ENCODE measurements at places on chromosomes 3 and 15.

DNA sequence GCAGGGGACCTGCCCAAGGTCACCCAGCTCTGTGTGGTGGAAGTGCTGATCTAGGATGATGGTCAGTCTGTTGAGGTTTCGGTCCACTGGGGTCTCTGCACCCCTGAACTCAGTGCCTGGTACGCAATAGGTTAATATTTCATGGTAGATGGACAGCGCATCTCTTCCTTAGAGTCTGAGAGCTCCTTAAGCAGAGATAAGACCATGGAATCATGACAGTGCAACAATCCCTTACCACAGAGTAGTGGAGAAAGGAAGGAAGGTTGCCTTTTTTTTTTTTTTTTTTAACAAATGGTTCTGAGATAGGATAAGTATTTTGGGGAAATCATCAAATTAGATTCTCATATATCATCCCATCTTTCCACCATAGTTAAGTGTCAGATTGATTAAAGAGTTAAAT lies 79.8 kb upstream of the SLC6A1 start:
- DNase-seq = no peak

- no peak for DNase-seq
Observed at GRCh38 chr3:61863579-61863978, 302.2 kb downstream of the PTPRG start.

DNA sequence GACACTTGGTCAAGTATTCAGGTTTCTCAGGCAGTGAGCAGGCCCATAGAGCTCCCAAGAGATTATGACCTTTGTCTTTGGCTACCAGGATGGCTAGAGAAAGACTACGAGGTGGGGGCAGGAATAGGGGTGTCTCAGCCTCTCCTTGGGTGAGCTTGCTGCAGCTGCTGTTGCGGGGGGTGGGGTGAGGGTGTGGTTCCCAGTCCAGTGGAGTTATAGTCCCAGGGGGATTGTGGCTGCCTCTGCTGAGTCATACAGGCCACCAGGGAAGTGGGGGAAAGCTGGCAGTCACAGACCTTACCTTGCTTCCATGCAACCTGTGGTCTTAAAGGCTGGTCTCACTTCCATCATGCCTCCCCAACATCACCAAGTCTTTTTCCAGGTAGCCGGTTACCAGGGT lies 31.7 kb downstream of the ATP2C1 start:
- DNase-seq = no peak

- DNase-seq = no peak
Observed at GRCh38 chr3:27589795-27590194, 105.6 kb upstream of the SLC4A7 start.

DNA sequence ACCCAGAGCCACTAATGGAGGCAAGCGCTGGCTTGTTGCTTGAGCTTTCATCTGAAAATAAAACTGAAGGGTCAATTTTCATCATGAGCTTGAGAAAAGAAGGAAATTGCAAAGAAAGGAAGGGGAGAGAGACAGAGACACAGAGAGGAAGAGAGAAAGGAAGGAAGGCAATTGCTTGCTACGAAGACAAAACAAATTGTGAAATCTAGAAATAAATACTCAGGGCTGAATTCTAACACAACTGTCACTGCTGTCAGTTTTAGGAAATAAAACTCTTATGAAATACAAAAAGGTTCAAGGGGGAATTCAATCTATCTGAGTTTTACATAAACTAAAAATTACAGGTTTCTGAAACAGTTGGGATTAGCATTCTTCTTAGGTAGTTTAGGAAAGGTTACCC lies 36.7 kb downstream of the FOXP1 start:
- no peak for DNase-seq

Data from HuH-7 (cell line).